Brain (organoid and tissue), 16 donors: ENCODE measurements at places on chromosomes 1 and 21.

GRCh38 chr1:159921700-159922504 is 3.4 kb downstream of the TAGLN2 start:
- no peak for DNase-seq

DNA sequence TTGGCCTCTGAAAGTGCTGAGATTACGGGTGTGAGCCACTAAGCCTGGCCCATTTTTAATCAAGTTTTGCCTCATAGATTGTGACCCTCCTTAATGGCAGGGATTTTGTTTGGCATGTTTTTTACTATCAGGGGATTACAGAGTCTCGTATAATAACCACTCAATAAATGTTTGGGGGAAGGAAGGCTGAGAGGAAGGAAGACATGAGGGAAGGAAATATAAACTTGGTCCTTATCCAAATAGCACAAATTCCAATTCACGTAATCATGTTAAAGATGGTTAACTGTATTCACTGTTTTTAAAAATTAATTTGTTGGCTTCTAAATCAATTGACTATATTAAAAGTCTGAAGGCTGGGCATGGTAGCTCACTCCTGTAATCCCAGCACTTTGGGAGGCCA is 30.9 kb upstream of the SERTAD4 start:
- no peak for DNase-seq

- no peak for DNase-seq
These were observed 68.8 kb downstream of the RPS6KC1 start for GRCh38 chr1:213119794-213120193.

- no peak for DNase-seq
These were observed 61.5 kb downstream of the CD58 start for GRCh38 chr1:116508984-116509980.

- DNase-seq: no peak
These were observed 58.2 kb upstream of the DMRTB1 start for GRCh38 chr1:53400761-53401674.

- DNase-seq: no peak
These were observed 274.4 kb downstream of the RYR2 start for GRCh38 chr1:237316352-237316751.

DNA sequence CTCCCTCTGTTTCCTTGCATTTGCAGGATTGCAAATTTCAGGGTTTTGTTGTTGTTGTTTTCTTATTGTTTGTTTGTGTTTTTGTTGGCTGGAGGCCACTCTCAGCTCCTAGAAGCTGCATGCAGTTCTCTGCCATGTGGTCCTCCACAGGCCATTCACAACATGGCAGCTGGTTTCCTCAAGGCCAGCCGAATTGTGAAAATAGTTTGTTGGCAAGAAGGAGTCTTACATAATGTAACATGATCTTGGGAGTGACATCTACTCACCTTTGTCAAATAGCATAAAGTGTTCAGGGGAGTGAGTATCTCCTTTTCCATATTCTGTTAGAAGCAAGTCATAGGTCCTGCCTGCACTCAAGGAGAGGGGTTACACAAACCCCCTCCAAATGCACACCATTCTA is 10.6 kb upstream of the UAP1 start:
- no peak for DNase-seq

- DNase-seq: no peak
These were observed 157.5 kb upstream of the C21orf91 start for GRCh38 chr21:17976691-17977090.
